ENCODE measurements at places on chromosomes 16 and 17. TPM values are rescaled to one million over a fixed set of nuclear protein-coding genes. Genes with fewer than 3 reads are reported as not detected.

AGRP gene
- polyA plus RNA-seq = not detected

KRTAP17-1 gene
- polyA plus RNA-seq = not detected

PRSS33 gene
- 0.61 TPM for polyA plus RNA-seq

TAF15 gene
- 239 TPM for polyA plus RNA-seq

NEUROD2 gene
- polyA plus RNA-seq = not detected

METTL9 gene
- 256 TPM for polyA plus RNA-seq

RUNDC3A gene
- polyA plus RNA-seq = 2.3 TPM

SCGB1C2 gene
- polyA plus RNA-seq = 0.79 TPM

SOST gene
- 57.2 TPM for polyA plus RNA-seq

CD300A gene
- polyA plus RNA-seq = 1.1 TPM

RGS9 gene
- 13.0 TPM for polyA plus RNA-seq

EFCAB13 gene
- polyA plus RNA-seq = 4.6 TPM

XAF1 gene
- 6.4 TPM for polyA plus RNA-seq

TLCD3B gene
- 0.60 TPM for polyA plus RNA-seq

IL17C gene
- not detected for polyA plus RNA-seq

KREMEN2 gene
- polyA plus RNA-seq = 1.00 TPM

PITPNM3 gene
- polyA plus RNA-seq = 8.9 TPM

SEZ6L2 gene
- polyA plus RNA-seq = 9.5 TPM

CRHR1 gene
- 0.98 TPM for polyA plus RNA-seq

KRTAP4-6 gene
- not detected for polyA plus RNA-seq

RAMP2 gene
- polyA plus RNA-seq = 96.7 TPM

TNFRSF17 gene
- polyA plus RNA-seq = not detected

CD68 gene
- 67.9 TPM for polyA plus RNA-seq

SERPINF2 gene
- 90.0 TPM for polyA plus RNA-seq

HLF gene
- 5.6 TPM for polyA plus RNA-seq

CIBAR2 gene
- 0.52 TPM for polyA plus RNA-seq

TMEM11 gene
- 21.9 TPM for polyA plus RNA-seq

DYNLRB2 gene
- polyA plus RNA-seq = 11.0 TPM

SPNS2 gene
- polyA plus RNA-seq = 30.9 TPM

OR1F1 gene
- not detected for polyA plus RNA-seq

TBC1D3C gene
- polyA plus RNA-seq = not detected

AOC2 gene
- polyA plus RNA-seq = 0.74 TPM

RNPS1 gene
- 191 TPM for polyA plus RNA-seq

DNAH3 gene
- polyA plus RNA-seq = 0.29 TPM

CSH2 gene
- 1.2 TPM for polyA plus RNA-seq

HNF1B gene
- 113 TPM for polyA plus RNA-seq
